ENCODE measurements at places on chromosomes 5 and 9. TPM values are rescaled to one million over a fixed set of nuclear protein-coding genes. Genes with fewer than 3 reads are reported as not detected.

CDKN2A gene
- 22.5 TPM for total RNA-seq

TAF11L5 gene
- not detected for total RNA-seq

ITGA2 gene
- total RNA-seq, result 73.0 TPM

INPP5E gene
- 7.7 TPM for total RNA-seq

GRCh38 chr9:76882686-76883085 is 23.2 kb downstream of the PRUNE2 start:
- H3K4me1 ChIP-seq, result no peaks in the 10 kb centered on the region
- H3K36me3 ChIP-seq, result no peaks in the 10 kb centered on the region
- H3K4me3 ChIP-seq, result no peak overlapping the region
- H3K27me3 ChIP-seq, result no peaks in the 10 kb centered on the region

DNA sequence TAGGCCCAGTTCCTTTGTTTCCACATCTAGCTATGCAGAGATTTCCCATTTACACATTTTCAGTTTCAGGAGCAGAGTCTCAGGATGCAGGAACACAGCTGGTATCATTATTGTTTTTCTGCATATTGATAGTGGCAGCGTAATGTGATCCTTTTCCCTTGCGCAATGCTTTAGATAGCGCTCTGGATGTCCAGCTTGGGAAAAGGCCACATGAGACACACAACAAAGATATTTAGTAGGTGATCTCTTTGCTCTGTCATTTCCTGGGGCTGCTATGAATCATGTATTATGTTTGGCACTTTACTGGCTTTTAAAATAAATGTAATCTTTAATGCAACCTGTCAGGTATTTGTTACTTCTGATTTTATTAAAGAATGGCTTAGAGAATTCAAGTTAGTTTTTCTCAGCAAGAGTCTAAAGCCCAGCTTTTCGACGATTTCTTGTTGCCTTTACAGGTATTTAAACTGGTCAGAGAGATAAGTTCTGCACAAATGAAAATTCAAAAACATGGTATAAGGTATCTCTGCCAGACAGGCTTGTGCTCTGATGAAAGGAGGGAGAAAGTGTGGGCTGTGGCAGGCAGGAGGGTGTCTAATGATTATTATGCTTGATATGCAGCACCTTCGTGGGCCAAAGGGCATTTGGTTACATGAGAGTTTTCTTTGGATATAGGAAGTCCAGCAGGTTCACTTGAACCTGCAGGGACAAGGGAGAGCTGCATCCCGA is 42.2 kb downstream of the PTTG1 start:
- peak; percentile 8 for DNase-seq
- no peak overlapping the region for H3K27ac ChIP-seq
- no peaks in the 10 kb centered on the region for H3K36me3 ChIP-seq
- no peaks in the 10 kb centered on the region for H3K4me1 ChIP-seq

GRCh38 chr9:34993502-34994259 is 4.1 kb downstream of the DNAJB5 start:
- no peaks in the 10 kb centered on the region for H3K36me3 ChIP-seq
- peak; percentile 57 for DNase-seq
- no peaks in the 10 kb centered on the region for H3K27me3 ChIP-seq
- H3K4me3 ChIP-seq, result no peak overlapping the region
- peaks cover 37% of the 10 kb centered on the region for H3K4me1 ChIP-seq

DNA sequence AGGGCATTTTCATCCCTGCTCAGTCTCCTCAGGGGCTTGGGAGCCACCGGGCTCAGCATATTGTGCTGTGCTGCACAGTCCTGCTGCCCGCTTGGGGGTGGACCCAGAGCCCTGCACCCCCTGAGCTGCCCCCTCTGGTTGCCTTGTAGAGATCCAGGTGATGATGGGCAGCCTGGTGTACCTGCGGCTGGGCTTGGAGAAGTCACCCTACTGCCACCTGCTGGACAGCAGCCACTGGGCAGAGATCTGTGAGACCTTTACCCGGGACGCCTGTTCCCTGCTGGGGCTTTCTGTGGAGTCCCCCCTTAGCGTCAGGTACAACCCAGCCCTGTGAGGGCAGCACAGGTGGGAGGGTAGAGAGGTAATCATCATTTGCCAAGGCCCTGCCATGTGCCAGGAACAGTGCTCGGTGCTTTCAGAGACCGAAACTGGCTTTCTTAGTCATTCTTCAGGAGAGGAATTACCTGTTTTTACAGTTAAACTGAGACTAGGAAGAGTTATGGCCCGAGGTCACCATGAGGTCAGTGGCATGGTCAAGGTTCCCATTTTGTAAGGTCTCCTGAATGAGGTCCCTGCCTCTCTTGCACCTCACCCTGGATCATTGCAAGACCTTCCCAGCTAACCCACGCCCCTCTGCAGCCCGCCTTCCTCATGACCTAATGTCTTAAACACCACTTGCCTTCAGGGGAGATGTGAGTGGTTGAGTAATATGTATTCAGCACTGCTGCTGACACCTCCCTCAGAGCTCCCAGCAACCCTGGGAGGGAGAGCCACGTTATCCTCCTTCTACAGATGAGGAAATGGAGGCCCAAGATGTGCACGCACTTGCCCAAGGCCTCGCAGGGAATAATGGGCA is 7.5 kb downstream of the NHP2 start:
- no peak overlapping the region for H3K27ac ChIP-seq
- no peak overlapping the region for H3K4me3 ChIP-seq
- H3K36me3 ChIP-seq, result no peaks in the 10 kb centered on the region
- H3K27me3 ChIP-seq, result no peaks in the 10 kb centered on the region

DNA sequence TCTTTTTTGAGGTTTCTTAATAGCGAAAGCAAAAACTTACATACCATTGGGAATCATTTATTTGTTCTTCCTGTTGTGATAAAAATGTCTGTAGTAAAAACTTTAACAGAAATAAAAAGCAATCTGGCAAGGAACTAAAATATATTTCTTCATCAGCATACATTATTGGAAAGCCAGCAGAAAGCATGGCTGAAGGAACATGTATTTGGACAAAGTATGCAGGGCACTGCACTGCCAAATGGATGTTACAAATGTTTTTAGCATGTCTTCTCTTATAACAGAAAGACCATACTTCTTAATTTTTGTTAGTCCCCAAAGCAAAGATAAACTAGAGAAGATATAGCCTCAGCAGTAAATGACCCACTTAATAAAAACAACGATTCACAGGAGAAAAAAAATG is 80.5 kb downstream of the SMIM15 start:
- no peak overlapping the region for H3K27ac ChIP-seq
- DNase-seq, result no peak
- H3K4me3 ChIP-seq, result no peak overlapping the region
- H3K4me1 ChIP-seq, result no peaks in the 10 kb centered on the region

DNA sequence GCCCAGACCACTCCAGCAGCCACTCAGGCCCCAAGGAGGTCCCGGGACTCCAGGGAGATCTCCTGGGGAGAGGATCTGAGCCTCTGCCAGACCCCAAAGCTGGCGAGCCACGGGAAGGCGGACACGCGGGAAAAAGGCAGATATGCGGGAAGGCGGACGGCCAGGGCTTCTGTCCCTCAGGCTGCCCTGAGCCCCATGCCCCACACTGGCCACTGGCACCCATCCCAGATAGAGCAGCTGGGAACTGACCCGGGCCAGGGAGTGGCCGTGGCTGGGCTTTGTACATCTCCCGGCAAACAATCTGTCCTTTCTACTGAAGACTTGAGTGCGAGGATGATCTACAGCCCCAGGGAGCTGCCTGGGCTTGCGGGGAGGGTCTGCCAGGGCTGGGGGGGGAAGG is 21.1 kb upstream of the NOTCH1 start:
- H3K4me3 ChIP-seq, result no peak overlapping the region
- peaks cover 44% of the 10 kb centered on the region for H3K4me1 ChIP-seq
- no peaks in the 10 kb centered on the region for H3K36me3 ChIP-seq

DNA sequence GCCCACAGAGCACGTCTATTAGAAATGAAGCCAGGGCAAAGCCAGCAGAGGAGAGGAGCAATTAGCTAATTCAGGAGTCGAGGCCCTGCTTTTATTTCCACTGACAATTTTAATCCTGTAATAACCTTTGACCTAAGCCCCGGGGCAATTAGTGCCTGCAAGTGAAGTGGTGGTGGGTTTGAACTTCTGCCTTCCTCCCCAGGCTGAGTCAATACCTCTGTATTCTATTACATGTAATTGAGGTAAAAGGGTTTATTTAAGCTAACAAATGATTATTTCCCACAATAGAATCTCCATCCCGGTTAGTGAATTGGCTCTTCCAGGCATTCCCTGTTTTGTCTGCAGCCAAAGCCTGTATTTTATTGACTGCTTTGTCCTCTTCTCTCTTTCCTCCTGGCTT is 49.9 kb downstream of the FGF18 start:
- no peak overlapping the region for H3K4me3 ChIP-seq
- no peak overlapping the region for H3K27ac ChIP-seq
- no peaks in the 10 kb centered on the region for H3K4me1 ChIP-seq
- H3K36me3 ChIP-seq, result no peaks in the 10 kb centered on the region
- no peak for DNase-seq

GRCh38 chr5:45696206-45696836 is at the start of gene HCN1:
Gene HCN1, minus strand, starts transcription at chr5:45696380.
- H3K27me3 ChIP-seq, result peaks cover 11% of the 10 kb centered on the region
- no peak within 1 kb of the TSS for H3K4me3 ChIP-seq
- H3K27ac ChIP-seq, result no peak within 1 kb of the TSS
- no peaks in the 10 kb centered on the region for H3K4me1 ChIP-seq
- no peaks in the 10 kb centered on the region for H3K36me3 ChIP-seq

GRCh38 chr5:157020511-157021222 is 38.2 kb downstream of the HAVCR1 start:
- H3K36me3 ChIP-seq, result no peaks in the 10 kb centered on the region
- DNase-seq, result no peak
- no peak overlapping the region for H3K27ac ChIP-seq

DNA sequence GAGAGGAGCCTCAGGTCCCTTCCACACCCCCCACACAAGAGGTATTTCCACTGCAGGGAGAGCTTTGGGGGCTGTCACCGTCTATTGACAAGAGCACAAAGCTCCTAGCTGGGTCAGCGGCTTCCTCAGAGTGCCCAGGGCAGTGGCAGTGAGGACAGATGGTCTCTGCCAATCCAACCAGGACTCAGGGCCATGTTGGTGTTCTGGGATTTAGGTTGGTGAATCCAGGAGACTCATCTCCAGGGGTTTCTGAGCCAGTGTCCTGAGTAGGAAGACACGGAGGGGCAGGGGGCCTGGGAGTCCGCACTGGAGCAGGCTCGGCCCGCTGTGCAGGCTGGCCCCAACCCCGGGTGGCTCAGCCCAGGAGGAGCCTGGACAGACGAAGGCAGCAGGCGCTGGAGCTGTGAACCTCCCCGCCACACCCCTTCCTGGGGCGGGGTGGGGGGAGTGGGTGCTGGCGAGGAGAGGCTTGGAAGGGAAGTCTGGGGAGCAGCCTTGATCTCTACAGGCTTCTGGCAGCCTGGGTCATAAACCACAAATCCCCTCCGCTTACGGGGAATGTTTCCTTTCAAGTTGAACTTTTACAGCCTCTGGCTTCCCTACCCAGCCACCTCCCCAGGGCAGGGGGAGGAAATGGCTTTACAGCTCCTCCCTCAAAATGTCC is 19.6 kb downstream of the CRB2 start:
- no peaks in the 10 kb centered on the region for H3K36me3 ChIP-seq
- peaks cover 6% of the 10 kb centered on the region for H3K4me1 ChIP-seq
- H3K4me3 ChIP-seq, result no peak overlapping the region
- H3K27me3 ChIP-seq, result peaks cover 43% of the 10 kb centered on the region
- H3K27ac ChIP-seq, result no peak overlapping the region

- H3K27me3 ChIP-seq, result peaks cover 13% of the 10 kb centered on the region
- H3K36me3 ChIP-seq, result no peaks in the 10 kb centered on the region
- no peak overlapping the region for H3K4me3 ChIP-seq
- no peak overlapping the region for H3K27ac ChIP-seq
- no peaks in the 10 kb centered on the region for H3K4me1 ChIP-seq
Measured at GRCh38 chr5:73365990-73366667, 82.4 kb downstream of the FOXD1 start.

DNA sequence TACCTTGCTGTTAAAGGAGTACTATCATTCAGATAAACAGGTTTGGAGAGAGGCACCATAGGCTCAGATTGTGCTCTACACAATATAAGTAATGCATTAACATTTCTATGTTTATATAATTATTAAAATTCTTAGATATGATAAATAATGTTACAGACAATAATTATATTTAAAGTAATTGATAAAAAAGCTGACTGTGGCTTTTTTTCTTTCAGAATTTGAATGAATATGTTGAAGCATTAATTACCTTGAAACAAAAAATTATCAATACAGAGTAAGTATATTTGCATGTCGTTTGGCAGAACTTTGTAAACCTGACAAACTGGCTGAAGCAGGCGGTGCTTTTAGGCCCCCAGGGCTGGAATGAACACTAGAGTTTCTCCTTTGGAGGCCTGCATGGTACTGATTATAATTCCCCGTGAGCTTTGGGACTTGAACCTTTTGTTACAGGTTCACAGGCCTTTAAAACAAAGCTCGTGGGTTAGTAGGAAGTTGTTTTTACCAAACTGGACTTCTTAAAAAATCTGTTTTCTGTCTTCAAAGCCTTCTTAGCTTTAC is 13.8 kb downstream of the ICE1 start:
- no peak overlapping the region for H3K27ac ChIP-seq
- no peak for DNase-seq
- H3K4me3 ChIP-seq, result no peak overlapping the region
- H3K27me3 ChIP-seq, result no peaks in the 10 kb centered on the region
- H3K36me3 ChIP-seq, result no peaks in the 10 kb centered on the region

All from adrenal gland (tissue), 19 donors.